ENCODE measurements at places on chromosomes 3 and 15.
A peak's percentile ranks its signal among the peaks of the same experiment; 100 is the strongest.

DNA sequence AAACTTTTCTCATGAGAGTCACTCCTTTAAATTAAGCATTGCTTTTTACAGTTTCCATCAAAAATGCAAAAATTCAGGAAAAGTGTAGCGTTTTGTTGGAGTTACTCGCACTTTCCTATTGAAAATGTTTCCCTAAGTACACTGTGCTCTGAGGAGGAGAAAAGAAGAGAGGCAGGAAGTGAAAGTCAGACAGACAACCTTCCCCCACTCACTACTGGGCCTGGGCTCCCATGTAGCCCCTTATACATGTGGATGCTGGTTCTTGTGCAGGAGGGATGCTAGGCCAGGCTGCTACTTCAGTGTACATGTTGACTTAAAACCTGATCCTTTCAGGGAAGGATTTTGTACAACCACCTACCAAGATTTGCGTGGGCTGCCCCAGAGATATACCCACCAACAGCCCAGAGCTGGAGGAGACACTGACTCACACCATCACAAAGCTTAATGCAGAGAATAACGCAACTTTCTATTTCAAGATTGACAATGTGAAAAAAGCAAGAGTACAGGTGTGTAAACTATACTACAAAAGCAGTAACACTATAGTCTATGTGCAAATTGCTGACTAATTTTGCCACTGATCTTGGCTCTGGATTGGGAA, 15.1 kb downstream of the KNG1 start:
- DNase-seq = no peak

- DNase-seq = no peak
These were observed 19.8 kb downstream of the TRPM1 start for GRCh38 chr15:31081588-31082250.

GRCh38 chr3:141360888-141361598, 7.3 kb upstream of the ZBTB38 start:
- no peak for DNase-seq

GRCh38 chr15:74400313-74400860, 32.9 kb upstream of the CYP11A1 start:
- DNase-seq = no peak

DNA sequence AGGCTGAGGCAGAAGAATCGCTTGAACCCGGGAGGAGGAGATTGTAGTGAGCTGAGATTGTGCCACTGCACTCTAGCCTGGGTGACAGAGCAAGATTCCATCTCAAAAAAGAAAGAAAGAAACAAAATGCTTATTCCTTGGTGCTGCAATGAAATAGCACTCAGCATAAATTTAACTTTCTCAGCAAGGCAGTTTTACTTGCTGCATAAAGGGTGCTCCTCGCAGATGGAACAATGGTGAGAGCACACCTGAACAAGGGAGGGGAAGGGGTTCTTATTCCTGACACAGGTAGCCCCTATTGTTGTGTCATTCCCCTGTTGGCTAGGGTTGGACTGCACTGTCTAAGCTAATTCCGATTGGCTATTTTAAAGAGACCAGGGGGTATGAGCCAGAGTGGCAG, 17.1 kb downstream of the PAK2 start:
- DNase-seq = no peak

- peak; percentile 40 for DNase-seq
These were observed 514.1 kb downstream of the MECOM start for GRCh38 chr3:169149349-169149890.

DNA sequence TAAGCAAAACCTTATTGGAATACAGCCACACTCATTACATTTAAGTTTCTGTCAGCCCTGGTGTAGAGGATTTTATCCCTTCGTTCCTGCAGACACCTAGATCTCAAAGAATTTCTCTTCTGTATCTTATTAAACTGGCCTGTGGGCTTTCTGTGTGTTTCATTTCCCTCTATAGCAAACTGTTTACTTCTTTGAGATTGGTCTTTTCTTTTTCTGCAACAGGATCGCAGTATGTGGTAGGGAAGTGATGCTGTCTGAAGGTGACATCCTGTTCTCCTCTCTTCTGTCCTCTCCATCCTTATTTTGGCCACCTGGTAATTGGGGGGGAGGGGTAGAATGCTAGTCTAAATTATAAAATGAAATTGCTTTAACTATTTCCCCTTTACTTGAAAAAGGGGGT, 25.5 kb downstream of the ATP1B3 start:
- no peak for DNase-seq

GRCh38 chr3:38008971-38009580, 18.5 kb downstream of the VILL start:
- DNase-seq = no peak

GRCh38 chr3:20307383-20307782, 121.4 kb upstream of the SGO1 start:
- no peak for DNase-seq

- DNase-seq = no peak
These were observed 3.3 kb downstream of the CHRNA3 start for GRCh38 chr15:78617516-78617915.

GRCh38 chr3:168998792-168999191, 664.7 kb downstream of the MECOM start:
- DNase-seq = no peak

DNA sequence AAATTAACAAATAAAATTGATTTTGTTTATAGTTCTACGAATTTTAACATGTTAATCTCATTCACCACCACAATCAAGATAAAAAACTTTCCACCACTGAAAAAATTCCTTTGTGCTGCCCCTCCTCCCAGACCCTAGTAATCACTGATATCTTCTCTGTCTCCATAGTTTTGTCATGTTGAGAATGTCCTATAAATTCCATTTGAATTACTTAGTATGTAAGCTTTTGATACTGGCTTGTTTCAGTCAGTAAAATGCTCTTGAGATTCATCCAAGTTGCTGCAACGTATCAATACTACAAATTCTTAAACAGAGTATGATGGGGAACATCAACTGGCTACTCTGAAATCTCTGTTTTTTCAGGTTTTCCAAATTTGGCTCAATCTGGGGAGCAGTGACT, 129.6 kb downstream of the CTNNB1 start:
- DNase-seq = no peak

DNA sequence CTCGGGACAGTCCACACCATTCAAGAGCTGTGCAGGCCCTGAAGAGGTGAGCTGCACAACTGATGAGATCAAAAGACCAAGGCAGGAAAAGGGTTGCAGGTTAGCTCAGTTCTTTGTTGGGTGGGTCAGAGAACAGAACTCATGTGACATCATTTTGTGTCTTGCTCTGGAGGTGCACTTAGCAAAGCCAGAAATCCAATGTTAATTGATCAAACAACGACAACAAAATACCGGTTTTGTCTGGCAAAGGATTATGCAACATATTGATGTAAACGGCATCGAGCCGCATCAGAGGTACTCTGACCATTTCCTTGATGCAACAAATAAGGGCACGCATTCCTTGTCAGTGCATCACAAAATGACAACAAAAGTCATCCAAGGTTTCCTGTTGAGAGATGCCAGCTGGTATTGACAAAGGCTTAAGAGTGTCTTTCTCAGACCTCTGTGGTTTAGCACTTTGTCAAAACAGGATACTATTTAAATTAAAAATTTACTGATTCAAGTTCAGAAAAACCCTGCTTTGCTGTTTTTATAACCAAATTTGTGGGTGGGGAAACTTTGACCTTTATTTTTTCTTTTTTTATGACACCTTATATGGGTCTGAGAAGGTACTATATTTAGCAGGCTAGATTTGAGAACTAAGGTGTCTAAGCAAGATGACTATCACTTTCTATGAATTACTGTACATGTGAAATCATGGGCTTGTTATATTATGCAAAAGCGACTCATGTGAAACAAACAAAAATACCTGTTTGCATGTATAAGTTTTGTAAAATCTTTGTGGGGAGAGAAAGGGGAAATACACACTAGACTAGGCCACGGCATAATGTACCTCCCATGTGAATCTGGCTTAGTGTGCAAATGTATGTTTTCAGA, 496.1 kb downstream of the FOXP1 start:
- DNase-seq = no peak

DNA sequence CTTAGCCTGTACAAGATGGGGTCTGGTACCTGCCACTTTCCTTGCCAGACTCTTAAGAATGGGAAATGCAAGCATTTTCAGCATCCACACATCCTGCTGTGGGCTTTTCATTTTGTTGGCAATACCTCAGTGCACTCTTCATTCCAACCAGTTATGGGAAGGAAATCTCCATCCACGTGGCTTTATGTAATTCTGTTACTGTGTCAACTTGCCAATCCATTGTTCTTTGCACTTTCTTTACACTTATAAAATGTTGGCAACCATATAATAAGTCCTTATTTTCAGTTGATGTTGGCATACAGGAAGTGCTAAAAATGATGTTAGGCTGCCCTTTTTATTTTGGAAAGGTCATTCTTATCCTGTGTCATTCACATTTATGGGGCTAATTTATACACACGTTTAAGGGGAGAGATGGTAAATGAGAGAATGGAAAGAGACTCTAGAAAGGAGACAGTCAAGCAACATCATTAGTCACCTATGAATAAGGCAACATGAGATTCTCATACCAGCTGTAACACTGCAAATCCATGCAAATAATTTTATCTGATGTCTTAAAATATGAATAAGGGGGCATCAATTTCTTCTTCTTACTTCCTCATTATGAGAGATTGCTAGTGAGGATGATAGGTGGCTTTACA, 238.7 kb downstream of the CHST2 start:
- DNase-seq = no peak
